Activated CD4-positive, CD25-positive, alpha-beta regulatory T cell (primary cell): ENCODE measurements at places on chromosomes 6 and 20.

- no peak for DNase-seq
Measured at GRCh38 chr20:60749804-60750602, 502.1 kb upstream of the CDH4 start.

DNA sequence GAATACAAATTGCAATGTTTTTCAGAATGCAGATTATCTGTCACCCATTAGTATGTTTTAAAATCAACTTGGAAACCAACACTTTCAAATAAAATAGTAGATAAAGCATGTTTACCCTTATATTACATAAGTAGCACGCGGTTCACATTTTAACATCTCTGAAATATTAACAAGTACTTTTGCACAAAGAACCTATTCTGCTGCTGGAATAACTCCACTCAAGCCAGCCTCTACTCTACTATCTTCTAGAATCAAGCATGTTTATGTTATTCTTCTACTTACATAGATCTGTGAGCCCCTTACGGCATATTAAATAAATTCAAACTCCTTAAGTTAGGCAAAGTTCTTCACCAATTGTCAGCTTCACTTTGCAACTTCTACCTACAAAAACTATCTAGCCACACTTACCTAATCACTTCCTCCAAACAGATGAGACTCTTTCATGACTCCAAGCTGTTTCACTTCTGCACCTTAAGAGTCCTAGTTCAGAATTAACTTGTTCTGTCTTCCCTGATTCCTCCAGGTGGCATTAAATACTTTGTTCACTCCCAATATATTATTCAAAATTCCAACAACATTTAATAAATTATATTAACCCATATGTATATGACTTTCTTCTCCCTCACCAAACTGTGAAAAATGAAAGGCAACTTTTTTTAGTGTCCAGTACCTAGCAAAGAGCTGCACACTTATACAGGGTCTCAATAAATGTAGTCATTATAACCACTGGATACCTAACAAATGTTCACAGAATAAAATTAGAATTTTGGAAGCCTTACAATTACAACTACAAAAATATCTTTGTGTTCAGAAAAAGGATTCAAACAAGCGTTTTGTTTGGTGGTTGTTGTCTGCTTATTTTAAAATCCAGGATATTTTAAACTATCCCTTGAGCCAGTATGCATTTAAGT is 12.1 kb downstream of the CEP85L start:
- DNase-seq = no peak

- DNase-seq = no peak
Measured at GRCh38 chr6:3885262-3886036, 36.3 kb downstream of the FAM50B start.

DNA sequence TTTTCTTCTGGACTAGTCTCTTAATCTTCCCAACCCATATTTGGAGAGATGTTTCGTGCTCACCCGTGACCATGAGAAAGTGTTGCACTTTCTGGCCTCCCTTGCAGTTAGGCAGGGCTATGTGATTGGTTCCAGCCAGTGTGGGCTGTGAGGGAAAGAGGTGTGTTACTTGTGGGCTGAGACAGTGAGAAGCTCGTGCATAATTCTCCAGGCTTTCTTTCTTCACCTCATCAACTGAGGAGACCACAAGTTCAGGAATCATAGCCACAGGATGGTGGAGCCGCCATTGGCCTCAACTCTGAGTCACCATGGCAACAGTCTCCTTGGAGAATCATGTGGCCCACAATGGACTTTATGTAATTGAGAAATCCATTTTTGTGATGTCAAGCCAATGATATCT is 57.5 kb upstream of the FUCA2 start:
- DNase-seq = no peak

- no peak for DNase-seq
Measured at GRCh38 chr6:164924674-164925073, 384.7 kb downstream of the C6orf118 start.

DNA sequence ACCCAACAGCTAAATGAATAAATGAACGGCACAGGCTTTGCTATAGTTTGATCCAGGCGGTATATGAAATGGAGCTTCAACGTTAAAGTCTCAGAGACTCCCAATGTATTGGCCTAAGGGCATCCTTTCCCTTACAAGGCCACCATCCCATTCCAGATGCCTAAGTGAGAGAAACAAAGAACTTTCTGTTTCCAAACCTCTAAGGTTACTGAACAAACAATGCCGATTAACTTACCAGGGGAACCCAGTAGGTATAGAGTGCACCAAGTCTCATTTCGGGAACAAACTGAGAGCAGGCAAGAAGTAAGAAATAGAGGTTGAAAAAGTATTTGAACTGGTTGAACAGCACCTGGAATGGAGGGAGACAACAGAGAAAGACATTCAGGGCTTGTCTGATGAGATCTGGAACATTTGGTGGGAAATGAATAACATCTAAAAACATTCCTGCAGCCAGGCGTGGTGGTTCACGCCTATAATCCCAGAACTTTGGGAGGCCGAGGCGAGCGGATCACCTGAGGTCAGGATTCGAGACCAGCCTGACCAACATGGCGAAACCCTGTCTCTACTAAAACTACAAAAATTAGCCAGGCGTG is 42.5 kb downstream of the ATP9A start:
- DNase-seq = no peak

DNA sequence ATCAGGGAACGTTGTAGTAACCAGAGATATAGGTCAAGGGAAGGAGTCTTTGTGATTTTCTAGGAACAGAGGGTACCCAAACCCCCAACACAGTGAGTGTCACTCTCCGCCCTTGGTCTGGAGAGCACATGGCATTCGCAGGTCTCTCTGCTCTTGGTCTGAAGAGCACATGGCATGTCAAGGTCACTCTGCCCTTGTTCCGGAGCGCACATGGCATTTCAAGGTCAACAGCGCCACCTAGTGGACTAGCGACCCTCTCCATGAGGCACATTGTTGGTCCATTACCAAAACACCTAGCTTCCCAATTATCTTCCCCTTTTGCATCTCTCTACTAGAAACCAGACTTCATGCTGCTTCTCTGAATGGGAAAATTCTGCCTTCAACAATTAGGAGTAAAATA is 260.0 kb downstream of the C6orf118 start:
- no peak for DNase-seq

DNA sequence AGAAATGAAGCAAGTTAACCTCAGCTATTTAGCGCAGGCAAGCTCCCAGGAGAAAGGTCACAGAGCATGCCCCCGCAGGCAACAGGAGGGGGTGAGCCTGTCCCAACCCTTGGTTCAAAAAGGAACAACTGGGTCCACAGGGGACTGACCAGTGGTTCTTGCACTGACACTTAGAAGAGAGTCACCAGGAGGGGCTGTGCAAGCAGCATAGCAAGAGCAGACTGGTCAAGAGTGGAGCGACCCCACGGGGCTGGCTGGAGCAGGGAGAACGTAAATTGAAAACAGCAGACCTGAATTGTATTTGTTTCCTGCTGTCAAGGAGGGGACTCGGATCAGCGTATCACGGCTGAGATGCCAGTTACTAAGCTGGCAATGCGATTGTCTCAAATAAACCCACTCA is 32.8 kb downstream of the GABRR1 start:
- no peak for DNase-seq

GRCh38 chr20:58753267-58753921 is 60.8 kb downstream of the NPEPL1 start:
- DNase-seq = no peak

GRCh38 chr6:150720774-150721233 is 121.1 kb downstream of the PLEKHG1 start:
- DNase-seq = no peak

DNA sequence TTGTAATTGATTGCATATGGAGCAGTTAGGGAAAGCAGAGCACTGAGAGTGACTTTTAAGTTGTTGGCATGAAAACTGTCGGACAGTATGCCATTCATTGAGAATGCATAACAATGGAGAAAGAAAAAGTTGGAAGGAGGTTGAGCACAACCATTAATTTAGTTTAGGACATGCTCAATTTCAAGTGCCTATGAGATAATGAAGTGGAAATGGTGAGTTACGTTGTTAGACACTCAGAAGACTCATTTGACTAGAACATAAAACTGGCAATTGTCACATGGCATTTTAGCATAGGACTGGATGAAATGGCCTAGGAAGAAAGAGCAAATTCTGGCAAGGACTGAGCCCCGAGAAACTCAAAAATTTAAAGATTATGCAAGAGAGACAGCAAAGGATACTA is 22.0 kb downstream of the ZNF318 start:
- DNase-seq = no peak

GRCh38 chr6:125746019-125746414 is 3.4 kb upstream of the HEY2 start:
- DNase-seq = no peak

- DNase-seq = no peak
Measured at GRCh38 chr6:90484903-90485302, 102.0 kb downstream of the MAP3K7 start.

DNA sequence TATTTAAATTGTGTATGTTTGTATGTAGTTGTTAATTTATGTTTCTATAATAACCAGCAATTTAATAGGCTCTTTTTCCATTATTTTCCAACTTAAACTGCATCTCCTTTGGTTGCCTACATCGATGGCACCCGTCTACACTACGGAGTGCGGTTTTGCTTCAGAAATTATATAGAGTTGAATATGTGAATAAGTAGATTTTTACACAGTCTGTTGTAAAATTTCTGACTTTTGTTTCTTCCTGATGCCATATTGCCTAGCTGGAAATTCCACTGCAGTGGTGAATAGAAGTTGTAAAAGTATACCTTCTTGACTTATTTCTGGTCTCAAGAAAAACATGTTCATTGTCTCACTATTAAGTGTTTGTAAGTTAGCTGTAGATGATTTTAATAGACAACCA is 404.1 kb upstream of the EPHA7 start:
- DNase-seq = no peak

GRCh38 chr6:16802071-16802470 is 40.8 kb upstream of the ATXN1 start:
- no peak for DNase-seq

- no peak for DNase-seq
Measured at GRCh38 chr6:28609672-28610071, 84.0 kb downstream of the GPX5 start.

- no peak for DNase-seq
Measured at GRCh38 chr6:7110092-7110792, 2.5 kb downstream of the RREB1 start.

- no peak for DNase-seq
Measured at GRCh38 chr20:61636531-61637116, 384.6 kb downstream of the CDH4 start.

GRCh38 chr6:4732691-4733315 is 43.4 kb upstream of the CDYL start:
- no peak for DNase-seq

GRCh38 chr6:108277295-108277694 is 16.5 kb upstream of the SNX3 start:
- no peak for DNase-seq

GRCh38 chr6:159973951-159974350 is 5.1 kb downstream of the IGF2R start:
- no peak for DNase-seq

GRCh38 chr6:131923356-131923755 is 27.8 kb downstream of the CCN2 start:
- no peak for DNase-seq

DNA sequence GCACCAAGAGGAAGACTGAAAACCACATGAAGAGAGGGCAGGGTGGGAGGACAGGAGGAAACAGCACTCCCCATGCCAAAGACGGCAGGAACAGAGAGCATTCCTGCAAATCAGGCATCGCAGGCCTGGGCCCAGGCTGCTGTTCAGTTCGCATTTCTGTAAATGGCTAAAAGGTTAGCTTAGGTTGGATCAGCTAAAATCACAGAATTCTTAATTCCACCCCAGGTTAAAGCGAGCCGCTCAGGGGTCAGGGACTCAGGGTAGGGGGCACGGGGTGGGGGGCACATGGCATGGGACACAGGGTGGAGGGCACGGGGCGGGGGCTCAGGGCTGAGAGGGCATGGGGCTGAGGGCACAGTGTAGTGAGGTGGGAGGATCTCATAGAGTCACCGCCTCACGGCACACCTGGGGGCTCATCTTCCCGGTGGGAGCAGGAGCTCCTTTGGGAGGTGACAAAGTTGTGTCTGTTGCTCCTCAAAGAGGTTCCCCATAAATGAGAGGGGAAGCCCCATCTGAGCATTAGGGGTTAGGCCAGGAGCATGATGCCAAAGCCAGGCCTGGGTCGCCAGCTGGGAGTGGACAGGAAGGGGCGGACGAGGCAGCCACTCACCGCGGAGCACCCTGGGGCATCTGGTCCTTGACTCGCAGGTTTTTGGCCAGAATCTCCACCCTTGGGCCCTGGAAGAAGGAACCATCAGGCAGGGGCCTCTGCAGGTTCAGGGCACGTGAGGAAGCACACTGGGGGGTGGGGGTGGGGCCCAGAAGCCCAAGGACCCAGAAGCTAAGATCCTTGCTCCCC is 200.7 kb downstream of the PREX1 start:
- DNase-seq = no peak
